ENCODE measurements at places on chromosomes 6 and 20. TPM values are rescaled to one million over a fixed set of nuclear protein-coding genes. Genes with fewer than 3 reads are reported as not detected.

DNA sequence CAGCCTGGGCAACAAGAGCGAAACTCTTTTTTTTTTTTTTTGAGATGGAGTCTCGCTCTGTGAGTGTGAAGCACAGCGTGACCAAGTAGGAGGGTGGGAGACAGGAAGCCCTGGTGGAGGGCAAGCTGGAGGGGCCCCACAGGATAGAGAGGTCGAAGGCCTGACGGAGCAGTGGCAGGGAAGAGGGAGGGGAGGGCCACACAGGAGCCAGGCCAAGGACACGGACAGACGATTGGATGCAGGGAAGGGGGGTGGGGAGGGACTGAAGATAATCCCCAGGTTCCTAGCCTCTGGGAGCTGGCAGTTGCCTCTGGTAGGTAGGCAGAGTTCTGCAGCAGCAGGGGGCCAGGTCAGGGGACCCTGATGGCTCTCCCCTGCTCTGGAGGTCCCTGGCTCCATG lies 10.8 kb upstream of the GUCA1A start:
- no peak for DNase-seq

DNA sequence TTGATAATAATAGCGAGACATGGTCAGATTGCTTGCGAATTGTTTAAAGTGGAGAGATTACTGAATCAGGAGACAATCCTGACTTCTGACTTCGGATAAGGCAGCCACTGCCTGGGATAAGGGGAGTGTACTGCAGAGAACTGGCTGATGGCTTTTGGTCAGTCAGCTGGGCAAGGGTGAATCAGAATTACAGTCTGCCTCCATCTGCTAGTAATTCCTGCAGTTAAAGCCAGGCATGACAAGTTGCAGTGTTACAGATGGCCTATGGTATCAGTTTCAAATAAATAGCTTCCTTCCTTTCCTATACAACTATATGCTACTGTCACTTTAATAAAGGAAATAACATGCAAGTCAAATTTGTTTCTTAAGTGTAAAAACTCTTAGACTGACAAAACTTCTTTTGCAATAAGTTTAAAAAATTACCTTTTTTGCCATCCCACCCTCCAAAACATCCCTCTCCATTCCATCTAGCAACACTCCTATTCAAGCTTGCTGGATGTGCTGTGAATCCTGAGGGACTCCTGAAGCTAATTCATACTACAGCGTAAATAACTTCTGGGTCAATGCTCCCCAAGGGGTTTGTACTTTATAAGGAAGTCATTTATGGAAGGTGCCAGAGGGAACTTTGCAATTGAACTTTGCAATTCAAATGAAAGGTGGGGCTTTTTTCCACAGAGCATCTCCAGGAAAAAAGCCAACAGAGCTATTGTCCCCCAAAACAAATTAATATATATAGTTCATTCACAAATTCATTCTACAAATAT lies 245.2 kb downstream of the ADGRB3 start:
- no peak for DNase-seq

KHDC1L gene
- not detected for total RNA-seq

DNA sequence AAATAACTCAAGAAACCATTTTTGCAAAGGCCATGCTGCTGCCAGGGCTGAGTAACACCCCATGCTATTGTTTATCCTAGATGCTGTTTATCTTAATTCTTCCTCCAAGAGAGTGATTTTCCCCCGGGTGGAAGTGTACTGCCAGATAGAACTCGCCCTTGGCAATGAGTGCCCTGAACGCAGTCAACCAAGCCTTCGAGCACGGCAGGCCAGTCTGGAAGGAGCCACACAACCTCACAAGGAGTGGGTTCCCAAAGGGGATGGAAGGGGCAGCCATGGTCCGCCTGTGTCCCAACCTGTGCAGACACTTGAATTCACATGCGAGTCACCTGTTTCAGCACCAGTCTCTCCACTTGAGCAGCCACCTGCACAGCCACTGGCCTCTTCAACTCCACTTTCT lies 31.9 kb downstream of the PNPLA1 start:
- no peak for DNase-seq

DNA sequence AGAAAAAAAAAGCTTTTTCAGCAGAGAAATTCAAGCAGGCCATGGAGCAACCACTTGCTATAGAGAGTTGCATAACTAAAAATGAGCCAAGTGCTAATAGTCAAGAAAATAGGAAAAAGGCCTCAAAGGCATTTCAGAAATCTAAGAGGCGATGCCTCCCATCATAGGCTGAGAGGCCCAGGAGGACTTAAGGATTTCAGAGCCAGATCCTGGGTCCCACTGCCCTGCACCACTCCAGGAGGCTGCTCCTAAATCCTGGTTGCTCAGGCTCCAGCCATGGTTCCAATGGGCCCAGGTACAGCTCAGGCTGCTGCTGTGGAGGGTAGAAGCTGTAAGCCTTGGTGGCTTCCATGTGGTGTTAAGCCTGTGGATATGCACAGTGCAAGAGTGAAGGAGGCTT lies 5.5 kb downstream of the ZNF391 start:
- DNase-seq = no peak

DNA sequence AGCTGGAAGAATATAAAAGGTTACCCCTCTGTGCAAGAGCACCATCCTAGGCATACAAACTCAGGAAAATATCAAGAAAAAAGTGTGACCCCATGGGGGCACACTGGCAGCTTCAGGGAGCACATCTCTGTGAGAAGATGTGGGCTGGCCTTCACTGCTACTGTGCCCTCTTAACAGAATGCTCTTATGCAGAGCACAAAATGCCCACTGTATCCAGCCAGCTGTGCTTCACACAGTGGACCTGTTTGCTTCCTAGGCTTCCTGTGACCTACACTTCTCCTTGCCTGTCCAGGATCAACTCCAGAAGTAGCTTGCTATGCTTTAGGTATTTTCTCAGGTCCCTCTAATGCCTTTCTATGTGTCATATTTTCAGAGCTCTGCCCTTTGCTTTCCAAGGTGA lies 380.2 kb upstream of the MMS22L start:
- no peak for DNase-seq

- DNase-seq = no peak
Measured at GRCh38 chr20:49627329-49627761, 59.4 kb upstream of the PTGIS start.

GRCh38 chr6:122283884-122284283 lies 115.6 kb upstream of the HSF2 start:
- no peak for DNase-seq

DNA sequence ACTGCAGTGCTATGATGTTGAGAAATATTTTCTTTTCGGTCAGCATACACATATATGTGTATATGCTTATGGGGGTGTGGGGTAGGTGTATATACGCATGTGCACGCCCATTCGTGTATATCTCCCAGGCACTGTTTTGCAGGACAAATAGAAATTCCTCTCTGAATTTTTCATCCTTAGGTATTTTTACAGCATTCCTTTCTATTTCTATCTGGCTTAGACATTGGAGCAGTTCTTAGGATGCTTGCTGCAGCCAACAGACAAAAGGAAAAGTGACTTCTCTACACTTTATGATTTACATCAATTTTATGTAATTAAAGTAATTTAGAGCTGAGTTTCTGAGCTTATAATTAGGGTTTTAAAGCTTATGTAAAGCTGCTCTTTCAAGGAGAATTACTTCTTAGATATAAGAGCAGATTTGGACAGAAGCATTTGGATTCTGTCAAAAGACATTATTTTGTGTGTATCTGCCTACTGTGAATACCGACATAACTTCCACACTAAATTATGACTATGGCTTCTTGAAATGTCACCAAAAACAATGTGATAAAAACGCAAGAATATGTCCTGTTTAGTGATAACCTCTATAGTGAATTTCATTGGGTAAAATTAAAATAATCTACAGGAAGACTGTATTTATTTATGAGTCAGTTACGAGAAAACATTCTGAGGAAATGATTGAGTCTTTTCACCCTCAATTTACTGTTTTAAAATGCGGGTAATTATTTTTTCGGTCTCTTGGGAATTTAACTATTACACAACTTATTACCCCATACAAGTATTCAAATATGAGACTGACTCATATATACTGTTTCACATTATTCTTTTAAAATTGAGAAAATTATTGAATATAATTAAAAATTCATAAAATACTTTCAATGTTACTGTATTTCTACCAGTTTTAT lies 21.3 kb upstream of the CEP43 start:
- no peak for DNase-seq

- no peak for DNase-seq
Measured at GRCh38 chr6:83199173-83199862, 6.2 kb downstream of the RWDD2A start.
